ENCODE measurements at places on chromosomes 11 and 22.

DNA sequence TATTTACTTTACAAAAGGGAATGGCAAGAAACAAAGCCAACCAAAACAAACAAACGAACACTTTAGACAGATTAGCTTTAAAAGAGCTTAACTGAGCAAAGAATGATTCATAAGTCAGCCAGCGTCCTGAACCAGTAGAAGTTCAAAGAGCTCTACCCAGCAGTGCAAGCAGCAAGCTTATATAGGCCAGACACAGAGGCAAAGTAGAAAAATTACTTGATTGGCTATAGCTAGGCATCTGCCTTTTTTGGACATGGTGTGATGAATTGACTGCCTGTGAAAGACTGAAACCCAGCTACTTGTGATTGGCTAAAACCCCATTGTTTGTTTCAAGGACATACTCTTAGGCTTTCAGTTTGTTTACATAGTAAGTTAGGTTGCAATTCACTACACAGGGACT is 2120.0 kb upstream of the RAG2 start:
- DNase-seq, result no peak

GRCh38 chr11:7575841-7576725 is 62.3 kb downstream of the PPFIBP2 start:
- DNase-seq, result no peak

DNA sequence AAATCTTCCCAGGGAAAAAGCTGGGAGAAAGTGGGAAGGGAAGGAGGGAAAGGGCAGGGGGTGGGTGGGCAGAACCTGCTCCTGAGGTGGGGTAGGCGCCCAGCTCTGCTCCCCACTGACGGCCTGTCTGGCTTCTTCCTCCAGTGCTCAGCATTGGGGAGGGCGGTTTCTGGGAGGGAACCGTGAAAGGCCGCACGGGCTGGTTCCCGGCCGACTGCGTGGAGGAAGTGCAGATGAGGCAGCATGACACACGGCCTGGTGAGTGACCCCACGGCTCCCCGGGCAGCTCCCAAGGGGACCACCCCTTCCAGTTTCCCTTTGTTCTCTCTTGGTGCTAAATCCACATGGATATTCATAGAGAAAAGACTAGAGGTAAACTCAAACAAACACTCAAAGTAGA is 25.9 kb downstream of the SHANK3 start:
- DNase-seq, result no peak

- no peak for DNase-seq
These were observed 134.4 kb downstream of the CTTN start for GRCh38 chr11:70532731-70533130.

- DNase-seq, result no peak
These were observed 3.0 kb downstream of the YWHAH start for GRCh38 chr22:31947296-31947695.

GRCh38 chr22:44664149-44664548 is 37.9 kb upstream of the PRR5 start:
- peak; percentile 21 for DNase-seq

GRCh38 chr11:60957188-60957587 is 5.2 kb upstream of the SLC15A3 start:
- no peak for DNase-seq

GRCh38 chr11:67642173-67643120 is 2.9 kb upstream of the TBX10 start:
- no peak for DNase-seq

DNA sequence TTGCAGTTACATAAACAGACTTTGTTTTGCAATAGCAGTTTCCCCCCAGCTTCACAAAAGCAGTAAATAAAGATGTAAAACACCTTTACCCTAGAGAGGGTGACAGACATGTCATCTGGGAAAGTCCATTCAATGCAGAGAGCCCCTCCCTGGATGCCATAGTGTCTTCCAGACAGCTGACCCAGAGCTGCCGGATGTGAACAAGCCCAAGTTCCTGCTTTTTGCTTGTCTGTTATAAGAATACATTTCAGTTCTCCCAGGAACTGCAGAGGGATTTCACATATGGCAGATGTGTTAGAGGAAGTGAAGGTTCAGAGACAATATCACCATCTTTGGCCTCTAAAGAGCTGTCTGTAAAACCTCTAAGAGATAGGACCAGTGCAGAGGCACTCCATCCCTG is 48.9 kb downstream of the RELT start:
- DNase-seq, result no peak

DNA sequence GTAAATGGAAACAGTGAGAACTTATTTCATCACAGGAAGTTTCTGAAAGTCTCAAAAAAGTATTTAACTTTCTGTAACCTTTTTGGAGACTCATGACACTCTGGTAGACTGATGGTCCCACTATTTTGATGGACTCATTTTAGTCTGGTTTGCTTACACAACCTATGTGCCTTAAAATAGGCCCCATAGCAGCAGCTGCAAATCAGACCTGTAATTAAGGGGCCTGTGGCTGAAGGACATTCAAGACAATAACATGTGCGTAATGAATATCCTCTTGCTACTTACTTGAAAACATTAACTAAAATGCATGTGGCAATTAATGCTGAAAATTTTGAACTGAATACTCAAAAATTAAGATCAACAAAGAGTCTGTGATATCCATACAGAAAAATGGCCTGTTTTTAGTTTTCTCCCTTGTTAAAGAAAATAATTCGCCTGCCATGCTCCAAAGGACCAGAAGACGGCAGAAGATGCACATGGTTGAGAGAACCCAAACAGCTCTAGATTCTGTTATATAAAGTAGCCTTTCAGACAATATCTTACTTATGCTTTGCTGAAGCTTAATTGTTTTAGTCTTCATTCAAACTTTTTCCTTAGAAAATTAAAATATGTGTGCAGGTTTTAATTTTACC is 568.5 kb downstream of the KCNA4 start:
- DNase-seq, result no peak

DNA sequence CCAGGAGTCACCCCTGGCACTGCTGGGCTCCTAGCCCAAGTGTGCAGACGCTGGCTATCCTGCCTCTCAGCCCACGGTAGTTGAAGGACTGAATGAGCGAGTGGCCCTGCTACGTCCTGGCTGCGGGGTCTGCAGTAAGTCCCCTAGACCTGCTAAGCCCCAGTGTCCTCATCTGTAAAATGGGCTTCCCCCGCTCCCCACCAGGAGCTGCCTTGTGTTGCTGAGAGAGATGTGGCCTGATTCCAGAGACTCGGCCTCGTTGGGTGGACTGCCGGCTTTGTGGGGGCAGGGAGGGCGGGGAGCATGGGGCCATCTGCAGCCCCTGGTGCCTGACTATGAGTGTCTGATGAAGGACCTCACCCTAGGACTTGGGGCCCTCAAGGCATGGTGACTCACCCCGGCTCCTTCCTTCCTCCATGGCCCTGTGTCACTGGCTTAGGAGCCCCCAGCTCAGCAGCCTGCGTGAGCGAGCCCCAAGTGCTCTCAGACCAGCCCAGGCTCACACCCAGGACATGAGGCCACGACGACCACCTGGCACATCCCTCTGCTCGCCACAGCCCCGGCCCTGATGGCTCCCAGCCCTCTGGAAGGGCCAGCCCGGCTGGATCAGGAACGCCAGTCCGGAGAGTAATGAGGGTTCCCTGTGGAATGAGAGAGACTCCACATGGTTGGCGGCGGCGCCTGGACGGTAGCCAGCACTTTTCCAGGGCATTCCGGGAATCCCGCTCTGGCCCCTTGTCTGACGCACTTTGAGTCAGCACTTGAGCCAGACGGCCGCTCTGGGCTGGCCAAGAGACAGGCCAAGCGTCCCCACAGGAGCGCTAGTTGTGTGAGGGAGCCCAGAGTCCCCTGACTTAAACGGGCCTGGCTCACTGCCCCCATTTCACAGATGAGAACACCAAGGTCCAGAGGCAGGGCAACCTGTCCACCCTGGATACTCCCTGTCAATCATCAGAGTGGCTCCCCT is 50.5 kb upstream of the SHISAL1 start:
- no peak for DNase-seq

- no peak for DNase-seq
These were observed 71.9 kb downstream of the NFAM1 start for GRCh38 chr22:42360348-42360747.

DNA sequence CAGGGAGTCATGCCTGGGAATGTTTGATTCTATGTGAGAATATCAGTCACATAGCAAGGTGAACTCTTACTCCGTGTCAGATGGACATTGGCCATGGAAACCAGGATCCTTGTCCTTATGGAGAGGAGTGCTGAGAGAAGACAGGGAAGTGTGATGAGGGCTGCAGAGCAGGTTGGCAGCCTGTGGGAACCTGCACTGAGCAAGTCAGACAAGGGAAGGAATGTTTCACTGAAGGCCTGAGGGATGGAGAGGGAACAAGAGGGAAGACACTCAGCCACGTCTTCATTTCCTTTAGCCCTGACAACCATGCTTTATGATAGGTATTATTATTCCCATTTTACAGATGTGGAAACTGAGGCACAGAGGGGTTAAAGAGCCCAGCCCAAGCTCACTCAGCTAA is 38.4 kb upstream of the HORMAD2 start:
- DNase-seq, result no peak

GRCh38 chr22:47161631-47162030 is 399.2 kb downstream of the TBC1D22A start:
- no peak for DNase-seq

- no peak for DNase-seq
These were observed 153.2 kb upstream of the NARS2 start for GRCh38 chr11:78727816-78728215.

DNA sequence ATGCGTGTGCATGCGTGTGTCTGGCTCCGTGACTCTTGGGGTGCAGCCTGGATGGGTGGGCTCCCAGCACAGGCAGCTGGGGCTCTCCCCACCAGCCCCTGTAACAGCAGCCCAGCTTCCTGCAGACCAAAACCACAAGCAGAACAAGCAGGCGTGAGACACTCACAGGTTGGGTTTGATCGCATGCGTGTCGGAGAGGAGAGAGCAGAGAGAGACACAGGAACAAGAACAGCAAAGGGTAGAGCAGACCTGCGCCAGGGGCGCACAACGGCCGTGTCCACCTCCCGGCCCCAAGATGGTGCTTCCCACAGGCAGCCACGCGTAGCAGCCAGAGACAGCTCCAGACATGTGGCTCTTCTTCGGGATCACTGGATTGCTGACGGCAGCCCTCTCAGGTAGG is at the start of gene CD6:
TSS of gene CD6 (plus strand) at position 161 of the 400 bp plus-strand sequence. CDS start at position 347, 186 bp downstream.
- DNase-seq, result peak; percentile 56

- DNase-seq, result no peak
These were observed 429.6 kb downstream of the METTL15 start for GRCh38 chr11:28537822-28538221.

DNA sequence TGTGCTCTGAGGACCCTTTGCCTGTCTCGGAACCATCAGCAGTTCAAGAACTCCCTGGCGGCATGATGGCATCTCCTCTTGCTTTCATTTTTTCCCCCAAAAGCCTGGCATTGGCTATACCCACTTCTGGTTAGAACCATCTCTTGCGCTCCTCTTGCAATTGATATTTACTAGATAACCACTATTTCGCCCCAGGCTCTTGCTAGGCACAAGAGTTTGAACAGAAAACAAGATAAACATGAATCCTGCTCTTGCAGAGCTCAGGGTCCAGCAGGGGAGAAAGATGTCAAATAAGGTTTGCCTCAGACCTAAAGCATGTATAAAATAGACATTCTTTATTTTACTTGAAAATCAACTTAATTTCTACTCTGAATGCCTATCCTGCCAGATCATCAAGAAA is 33.1 kb downstream of the SLCO2B1 start:
- DNase-seq, result no peak

- no peak for DNase-seq
These were observed 73.0 kb downstream of the CYB5R2 start for GRCh38 chr11:7600205-7600775.

GRCh38 chr11:1008001-1008802 is 28.3 kb downstream of the MUC6 start:
- no peak for DNase-seq

- no peak for DNase-seq
These were observed 19.3 kb downstream of the MTFP1 start for GRCh38 chr22:30444632-30445437.

All from T-helper 22 cell (primary cell).